ENCODE measurements at places on chromosomes 1 and 21.

DNA sequence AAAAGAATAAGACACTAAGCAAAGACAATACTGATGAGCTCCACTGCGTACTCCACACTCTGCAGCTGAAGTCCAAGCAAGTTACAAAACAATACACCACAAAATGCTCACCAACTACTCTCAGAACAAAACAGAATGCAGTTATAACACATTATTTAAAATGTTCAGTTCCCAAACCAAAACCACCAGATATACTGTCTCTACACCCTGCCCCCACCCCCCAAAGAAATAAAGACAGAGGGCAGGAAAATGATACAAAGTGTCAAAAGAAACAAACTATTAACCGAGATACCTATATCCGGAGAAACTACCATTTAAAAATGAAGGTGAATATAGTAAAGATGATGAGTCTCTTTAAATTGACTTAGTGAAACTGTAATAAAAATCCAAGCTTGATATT lies 623.0 kb downstream of the KIF26B start:
- ATAC-seq = no peak

GRCh38 chr1:205002705-205003104 lies 40.3 kb upstream of the CNTN2 start:
- ATAC-seq = no peak

DNA sequence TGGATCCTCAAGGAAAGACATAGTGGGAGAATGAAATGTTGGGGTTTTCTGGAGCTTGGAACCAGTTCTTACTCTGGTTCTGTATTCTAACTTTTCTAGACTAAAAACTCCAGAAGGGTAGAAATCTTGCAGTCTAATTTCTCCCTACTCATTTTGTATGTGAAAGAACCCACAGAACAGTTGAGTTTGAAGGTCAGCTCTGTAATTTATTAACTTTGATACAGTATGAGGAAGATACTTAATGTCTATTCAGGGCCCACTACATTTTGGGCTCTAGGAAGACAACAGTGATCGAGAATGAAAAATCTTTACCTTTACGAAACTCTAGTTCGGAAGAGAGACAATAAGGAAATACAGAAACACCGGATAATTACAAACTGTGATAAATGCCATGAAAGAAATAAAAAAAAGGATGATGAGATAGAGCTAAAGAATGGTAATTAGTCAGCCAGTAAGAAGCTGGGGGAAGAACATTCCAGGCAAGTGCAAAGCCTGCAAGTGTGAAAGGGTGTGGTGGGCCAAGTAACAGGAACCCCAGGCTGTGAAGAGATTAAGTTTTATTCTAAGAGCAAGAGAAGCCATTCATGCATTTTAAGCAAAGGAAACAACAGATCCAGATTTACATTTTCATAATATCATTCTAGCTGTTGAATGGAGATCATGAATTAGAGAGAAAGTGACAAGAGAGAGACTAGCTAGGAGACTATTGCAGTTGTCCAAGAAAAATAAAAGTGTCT lies 159.9 kb upstream of the HMCN1 start:
- ATAC-seq = no peak

GRCh38 chr1:210568631-210569030 lies 239.9 kb downstream of the HHAT start:
- no peak for ATAC-seq

DNA sequence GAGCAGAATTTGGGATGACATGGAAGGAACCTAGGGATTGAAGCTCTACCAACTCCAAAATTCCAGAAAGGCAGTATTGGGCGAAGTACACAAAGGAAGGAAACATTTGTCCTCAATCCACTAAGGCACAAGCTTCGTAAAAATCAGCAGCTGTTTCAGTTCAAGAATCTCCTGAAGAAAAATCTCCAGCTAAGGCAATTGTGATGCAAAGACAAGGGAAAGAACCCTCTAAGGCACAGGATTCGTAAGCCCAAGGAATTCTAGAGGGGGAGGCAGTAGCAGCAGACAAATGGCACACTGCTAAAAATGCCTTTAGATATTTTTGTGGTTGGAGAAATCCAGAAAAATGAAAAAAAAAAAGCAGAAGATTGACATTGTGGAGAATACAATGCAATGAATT lies 64.5 kb upstream of the PLPPR5 start:
- ATAC-seq = no peak

GRCh38 chr1:166488327-166488726 lies 321.5 kb upstream of the FAM78B start:
- no peak for ATAC-seq

GRCh38 chr1:56577406-56578137 lies 1.8 kb downstream of the PLPP3 start:
- ATAC-seq = no peak

DNA sequence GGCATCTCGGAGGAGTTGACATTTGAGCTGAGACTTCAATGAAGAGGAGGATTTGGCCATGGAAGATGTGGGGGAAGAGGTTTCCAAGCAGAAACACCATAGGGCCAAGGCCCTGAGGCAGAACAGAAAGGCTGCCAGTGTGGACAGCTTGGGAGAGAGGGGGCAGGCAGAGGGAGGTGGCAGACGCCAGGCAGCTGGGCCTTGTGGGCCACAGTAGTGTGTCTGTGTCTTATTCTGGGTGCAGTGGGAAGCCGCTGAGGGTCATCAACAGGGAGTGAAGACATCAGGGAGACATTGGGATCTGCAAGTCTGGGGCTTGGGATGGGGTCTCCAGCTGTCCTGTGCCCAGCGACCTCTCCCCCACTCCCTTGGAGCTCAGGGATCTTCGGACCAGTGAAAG lies 96.8 kb downstream of the LACTBL1 start:
- no peak for ATAC-seq

DNA sequence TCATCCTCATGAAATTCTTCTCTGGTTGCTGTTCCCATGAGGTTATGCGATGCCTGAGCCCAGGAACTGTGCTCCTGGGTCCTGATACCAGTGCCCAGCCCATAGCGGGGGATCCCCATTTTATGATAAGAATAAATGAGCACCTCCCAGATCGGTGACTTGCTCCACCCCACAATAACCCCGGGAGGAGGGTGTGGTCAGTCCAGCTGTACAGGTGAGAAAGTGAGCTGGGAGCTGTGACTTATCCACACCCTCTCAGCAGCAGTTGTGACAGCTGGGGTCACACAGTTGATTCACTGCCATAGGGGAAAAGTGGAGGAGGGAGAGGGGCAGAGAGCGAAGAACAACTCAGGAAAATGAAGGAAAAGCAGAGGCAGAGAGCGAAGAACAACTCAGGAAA lies 33.4 kb downstream of the OR2G3 start:
- no peak for ATAC-seq

DNA sequence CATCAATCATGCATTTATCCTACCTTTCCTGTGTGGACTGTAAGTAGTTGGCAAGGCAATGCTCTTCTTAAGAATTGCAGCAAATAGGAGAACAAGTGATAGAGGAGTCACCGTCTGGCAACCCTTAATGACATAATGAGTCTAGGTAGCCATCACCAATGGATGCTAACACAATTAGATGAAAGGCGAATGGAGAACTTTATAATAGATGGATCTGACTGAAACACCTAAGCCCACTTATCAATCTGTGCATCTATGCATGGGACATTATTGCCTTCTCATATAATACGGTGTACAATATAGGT lies 18.9 kb upstream of the CAPN8 start:
- ATAC-seq = no peak

GRCh38 chr1:182955596-182956588 lies 2.9 kb upstream of the SHCBP1L start:
- no peak for ATAC-seq

GRCh38 chr1:1181938-1182410 lies 8.3 kb downstream of the TTLL10 start:
- no peak for ATAC-seq

DNA sequence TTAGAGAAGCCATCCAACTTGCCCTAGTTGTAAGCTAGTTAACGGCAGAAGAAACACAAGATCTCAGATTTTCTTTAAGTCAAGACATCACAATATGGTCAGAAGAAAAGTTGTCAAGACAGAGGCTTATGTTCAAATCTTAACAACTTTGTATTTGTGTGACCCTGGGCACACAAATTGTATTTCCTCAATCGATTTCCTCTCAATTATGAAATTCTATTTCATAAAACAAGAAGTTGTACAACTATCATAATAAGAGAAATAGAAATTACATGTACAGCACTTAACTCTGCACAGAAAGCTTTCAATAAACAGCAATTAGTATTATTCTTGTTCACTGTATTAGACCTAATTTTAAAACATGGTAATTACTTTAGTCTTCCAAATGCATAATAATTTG lies 62.9 kb upstream of the SDC3 start:
- ATAC-seq = no peak

DNA sequence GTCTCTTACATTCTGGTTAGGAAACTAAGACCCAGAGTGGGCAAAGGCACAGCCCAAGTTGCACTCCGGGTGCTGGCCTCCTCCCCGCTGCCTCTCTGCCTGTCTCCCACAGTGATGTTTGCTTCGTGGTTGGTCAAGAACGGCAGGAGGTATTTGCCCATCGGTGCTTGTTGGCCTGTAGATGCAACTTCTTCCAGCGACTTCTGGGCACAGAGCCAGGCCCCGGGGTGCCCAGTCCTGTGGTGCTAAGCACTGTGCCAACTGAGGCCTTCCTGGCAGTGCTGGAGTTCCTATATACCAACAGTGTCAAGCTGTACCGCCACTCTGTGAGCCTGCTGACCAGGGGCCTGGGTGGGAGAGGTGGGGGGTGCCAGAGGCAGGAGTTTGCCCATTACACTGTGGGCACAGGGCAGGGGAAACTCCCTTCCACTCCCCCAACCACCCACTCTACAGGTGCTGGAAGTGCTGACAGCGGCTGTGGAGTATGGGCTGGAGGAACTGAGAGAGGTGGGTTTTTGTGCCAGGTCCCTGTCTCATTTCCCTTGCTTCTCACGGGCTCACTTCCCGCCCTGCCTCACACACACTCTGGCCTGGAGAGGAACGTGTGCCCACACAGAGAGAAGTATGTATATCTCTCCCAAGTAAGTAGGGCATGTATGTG lies 1.9 kb downstream of the BTBD19 start:
- peak; percentile 51 for ATAC-seq

GRCh38 chr1:15950763-15951295 lies 25.1 kb downstream of the ZBTB17 start:
- ATAC-seq = peak; percentile 28

DNA sequence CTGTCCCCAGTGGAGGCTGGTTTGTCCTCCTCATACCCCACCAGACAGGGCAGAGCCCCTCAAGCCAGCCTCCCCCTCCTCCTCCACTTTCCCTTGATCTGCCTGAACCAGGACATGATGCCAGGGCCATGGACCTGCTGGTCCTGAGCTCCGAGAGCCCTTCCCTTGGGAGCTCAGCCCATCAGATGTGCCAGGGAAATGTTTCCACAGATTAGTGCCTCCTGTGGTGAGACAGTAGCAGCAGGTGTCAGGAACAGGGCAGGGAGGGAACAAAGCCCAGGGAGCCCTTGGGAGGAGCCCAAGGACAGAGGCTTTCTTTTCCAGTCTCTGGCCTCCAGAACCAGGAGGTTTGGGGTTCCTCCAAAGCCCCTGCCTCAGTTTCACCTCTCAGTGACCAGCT lies 14.6 kb upstream of the SLC41A1 start:
- no peak for ATAC-seq

GRCh38 chr1:39666772-39667171 lies 5.1 kb downstream of the NT5C1A start:
- peak; percentile 94 for ATAC-seq

- ATAC-seq = no peak
Observed at GRCh38 chr21:32765058-32765457, 6.5 kb downstream of the PAXBP1 start.

DNA sequence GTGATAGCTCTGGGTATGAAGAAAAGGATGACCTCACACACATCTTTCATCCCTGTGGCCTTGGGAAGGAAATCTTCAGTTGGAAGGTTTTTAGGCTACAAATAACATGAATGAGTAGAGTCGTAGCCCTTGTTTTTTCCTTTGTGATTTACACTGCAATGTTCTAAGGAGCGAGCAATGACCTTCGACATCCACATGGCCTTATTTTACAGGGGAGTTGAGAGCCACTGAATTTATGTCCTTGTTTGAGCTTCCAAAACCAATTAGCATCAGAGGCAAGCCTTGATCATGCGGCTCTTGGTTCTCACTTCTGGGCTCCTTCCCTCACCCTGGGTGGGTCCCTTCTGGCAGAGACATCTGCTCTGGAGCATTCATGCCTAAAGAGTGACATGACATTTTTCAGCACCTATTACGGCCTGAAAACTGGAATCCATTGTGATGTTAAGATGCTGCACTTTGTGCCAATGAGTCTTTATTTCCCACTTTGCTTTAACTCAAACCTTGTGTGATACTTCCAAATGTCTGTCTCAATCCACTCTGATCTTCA lies 70.5 kb upstream of the RUNX1 start:
- ATAC-seq = no peak

- ATAC-seq = no peak
Observed at GRCh38 chr1:232267092-232267836, 362.7 kb downstream of the SIPA1L2 start.

- ATAC-seq = no peak
Observed at GRCh38 chr1:181778640-181779260, 282.8 kb downstream of the ZNF648 start.

DNA sequence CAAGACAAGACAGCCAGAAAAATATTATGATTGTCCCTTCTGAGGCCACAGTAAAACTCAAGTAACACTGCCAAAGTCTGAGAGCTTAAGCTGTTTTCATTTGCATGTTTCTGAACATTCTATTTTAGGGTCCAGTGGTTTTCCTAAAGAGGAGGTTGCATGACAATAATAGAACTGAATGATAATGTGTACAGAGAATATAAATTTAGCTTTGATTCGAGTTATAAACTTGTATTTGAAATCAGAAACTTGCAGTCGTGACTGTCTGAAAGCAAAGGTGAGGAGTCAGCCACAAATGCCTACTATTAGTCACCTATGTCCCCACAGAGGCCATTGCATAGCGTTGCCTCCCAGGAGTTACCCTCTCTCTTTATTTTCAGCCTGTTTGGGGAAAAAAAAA lies 363.1 kb upstream of the ADGRL2 start:
- ATAC-seq = no peak

DNA sequence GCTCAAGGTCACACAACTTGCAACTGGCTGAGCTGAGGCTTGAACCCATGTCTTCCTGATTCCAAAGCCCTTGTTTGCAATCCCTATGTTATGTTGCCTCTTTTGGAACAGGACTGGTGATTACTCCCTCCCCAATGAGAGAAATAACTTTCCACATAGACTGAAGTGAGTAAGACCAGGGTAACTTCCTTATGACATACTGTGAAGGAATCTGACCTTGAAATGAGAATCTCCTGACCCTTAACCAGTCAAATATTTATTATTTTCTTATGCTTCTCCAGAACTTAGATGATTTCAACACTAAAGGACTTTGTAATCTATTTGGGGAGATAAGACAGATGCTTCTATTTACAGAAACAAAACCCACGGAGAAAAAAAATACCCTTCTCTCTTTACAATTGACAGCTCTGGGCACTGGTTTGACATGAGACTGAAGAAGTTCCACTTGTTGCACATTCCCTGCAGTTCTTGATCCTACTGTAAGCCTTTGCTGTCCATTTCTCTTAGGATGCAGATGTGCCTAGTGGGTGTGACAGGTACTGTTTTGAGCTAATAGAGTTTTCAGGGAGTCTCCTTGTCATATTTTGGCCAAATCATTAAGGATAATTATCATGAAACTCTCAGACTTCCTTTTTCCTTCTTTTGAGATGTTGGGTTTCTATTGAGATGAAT lies 3.9 kb upstream of the RPTN start:
- no peak for ATAC-seq

All from stimulated activated memory B cell treated with anti-CD40 and anti-IgM and Interleukin-4, amounts not matched to agents 10 μg/mL and 1 μg/mL and 100 μg/mL, for 72 hours (primary cell).